Urinary bladder (tissue), 4 donors: ENCODE measurements at places on chromosomes 3 and 15. TPM values are rescaled to one million over a fixed set of nuclear protein-coding genes. Genes with fewer than 3 reads are reported as not detected.

Gene TMEM108
- total RNA-seq, result 2.3 TPM

Gene ZNF501
- 14.3 TPM for total RNA-seq

Gene CPNE9
- total RNA-seq, result not detected

DNA sequence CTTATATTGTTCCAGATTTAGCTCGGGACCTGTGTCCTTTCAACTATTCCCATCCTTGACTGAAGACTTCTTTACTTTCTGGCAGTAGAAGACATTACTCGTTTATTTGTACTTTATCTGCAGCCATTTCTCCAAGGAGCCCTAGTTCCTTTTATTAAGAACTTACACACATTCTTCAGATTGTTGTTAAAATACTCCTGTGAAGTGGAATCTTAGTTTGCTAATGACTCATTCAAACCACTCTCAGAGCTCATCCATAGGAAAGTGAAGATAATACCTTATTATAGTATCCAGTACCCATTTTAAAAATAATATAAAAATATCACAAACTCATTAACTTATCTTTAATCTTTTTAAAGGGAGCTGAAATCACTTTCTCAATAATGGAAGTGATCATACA is 63.5 kb downstream of the C3orf70 start:
- no peak for DNase-seq
